Natural killer cell treated with Interleukin-12 subunit alpha and Interleukin-12 subunit beta and Interleukin-15 and Interleukin-18, amount 100 ng/mL, for 72 hours (primary cell): ENCODE measurements at places on chromosomes 1 and 21. TPM values are rescaled to one million over a fixed set of nuclear protein-coding genes. Genes with fewer than 3 reads are reported as not detected.

Gene NMNAT2
- total RNA-seq: not detected

- H3K4me1 ChIP-seq: no peaks in the 10 kb centered on the region
- H3K4me3 ChIP-seq: no peak overlapping the region
- no peaks in the 10 kb centered on the region for H3K27me3 ChIP-seq
- no peak overlapping the region for H3K27ac ChIP-seq
- DNase-seq: no peak
- H3K36me3 ChIP-seq: no peaks in the 10 kb centered on the region
Measured at GRCh38 chr1:195715652-195716051, 892.6 kb downstream of the KCNT2 start.

DNA sequence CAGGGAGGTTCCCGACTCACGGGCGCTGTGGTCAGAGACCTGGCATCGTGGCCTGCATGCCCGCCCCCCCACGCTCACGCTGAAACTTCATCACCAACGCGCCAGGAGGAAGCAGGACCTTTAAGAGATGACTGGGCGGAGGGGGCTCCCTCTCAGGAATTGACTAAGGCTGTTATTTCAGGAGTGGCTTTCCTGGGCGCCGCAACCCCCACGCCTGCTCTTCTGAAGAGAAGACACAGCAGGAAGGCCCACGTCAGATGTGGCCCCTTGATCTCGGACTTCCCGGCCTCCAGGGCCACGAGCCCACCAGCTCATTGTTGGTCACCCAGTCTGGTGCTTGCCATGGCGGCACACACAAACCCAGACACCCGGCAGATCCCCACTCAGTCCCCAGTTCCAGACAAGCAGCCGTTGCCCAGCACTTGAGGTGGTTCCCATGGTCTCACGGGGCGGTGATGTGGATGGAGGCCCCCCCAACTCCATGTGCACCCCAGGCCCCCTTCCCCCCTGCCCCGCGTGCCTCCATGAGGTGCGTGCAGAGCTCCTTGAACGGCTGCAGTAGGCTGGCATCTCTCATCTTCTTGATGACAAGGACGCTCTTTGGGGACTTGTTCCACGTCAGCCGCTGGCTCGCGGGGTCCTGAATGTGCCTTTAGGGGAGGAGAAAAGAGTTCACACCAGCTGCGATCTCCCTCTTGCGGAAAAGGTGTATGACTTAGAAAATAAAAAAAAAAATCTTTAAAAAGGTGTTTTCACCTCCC lies 21.4 kb downstream of the NADK start:
- no peak overlapping the region for H3K4me3 ChIP-seq
- no peak overlapping the region for H3K27ac ChIP-seq
- H3K27me3 ChIP-seq: no peaks in the 10 kb centered on the region
- DNase-seq: no peak
- peaks cover 24% of the 10 kb centered on the region for H3K4me1 ChIP-seq

Gene CACNA1S
- not detected for total RNA-seq

DNA sequence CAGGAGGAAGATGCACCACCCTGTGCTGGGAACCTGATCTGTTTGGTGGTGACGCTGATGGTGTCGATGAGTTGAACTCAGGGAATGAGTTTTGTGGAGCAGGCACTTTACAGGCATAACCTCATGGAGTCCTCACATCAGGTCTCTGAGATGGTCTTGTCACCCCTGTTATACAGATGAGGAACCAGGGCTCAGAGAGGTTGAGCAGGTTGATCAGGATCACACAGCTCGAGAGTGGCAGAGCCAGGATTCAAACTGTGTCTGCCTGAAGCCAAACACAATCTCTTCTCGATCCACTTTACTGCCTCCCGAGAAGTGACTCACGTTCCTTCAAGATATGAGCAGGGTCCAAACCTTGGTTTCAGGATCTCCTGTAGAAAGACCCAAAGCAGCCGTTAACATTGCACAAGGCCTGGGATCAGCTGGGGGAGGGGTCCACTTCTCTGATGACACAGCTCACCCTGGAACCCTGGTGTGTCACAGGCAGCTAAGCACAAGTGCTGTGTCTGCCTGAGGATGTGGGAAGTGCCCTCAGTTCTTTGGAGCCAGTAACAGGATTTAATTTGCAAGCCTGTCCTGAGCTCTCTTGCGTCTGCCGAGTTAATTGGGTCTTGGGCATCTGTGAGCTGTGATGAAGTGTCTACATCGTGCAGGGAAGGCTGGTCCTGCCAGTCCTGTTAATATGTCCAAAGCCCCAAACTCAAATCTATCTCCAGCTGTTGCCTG lies 65.4 kb upstream of the STUM start:
- no peak for DNase-seq
- H3K4me3 ChIP-seq: no peak overlapping the region
- H3K27ac ChIP-seq: no peak overlapping the region
- no peaks in the 10 kb centered on the region for H3K36me3 ChIP-seq

Gene FAM110D
- not detected for total RNA-seq

Gene OR2L3
- total RNA-seq: not detected

Gene CNST
- 37.6 TPM for total RNA-seq

Gene ZYG11A
- total RNA-seq: 0.07 TPM

Gene KIF17
- total RNA-seq: not detected

GRCh38 chr1:27858072-27858948 lies 14.0 kb upstream of the THEMIS2 start:
- H3K36me3 ChIP-seq: no peaks in the 10 kb centered on the region
- DNase-seq: peak; percentile 83
- no peak overlapping the region for H3K27ac ChIP-seq
- no peaks in the 10 kb centered on the region for H3K27me3 ChIP-seq
- no peak overlapping the region for H3K4me3 ChIP-seq
- H3K4me1 ChIP-seq: peaks cover 17% of the 10 kb centered on the region

- H3K27ac ChIP-seq: no peak overlapping the region
- H3K27me3 ChIP-seq: peaks cover 24% of the 10 kb centered on the region
- H3K36me3 ChIP-seq: no peaks in the 10 kb centered on the region
- H3K4me3 ChIP-seq: no peak overlapping the region
Measured at GRCh38 chr1:162136760-162137159, 67.3 kb downstream of the NOS1AP start.

DNA sequence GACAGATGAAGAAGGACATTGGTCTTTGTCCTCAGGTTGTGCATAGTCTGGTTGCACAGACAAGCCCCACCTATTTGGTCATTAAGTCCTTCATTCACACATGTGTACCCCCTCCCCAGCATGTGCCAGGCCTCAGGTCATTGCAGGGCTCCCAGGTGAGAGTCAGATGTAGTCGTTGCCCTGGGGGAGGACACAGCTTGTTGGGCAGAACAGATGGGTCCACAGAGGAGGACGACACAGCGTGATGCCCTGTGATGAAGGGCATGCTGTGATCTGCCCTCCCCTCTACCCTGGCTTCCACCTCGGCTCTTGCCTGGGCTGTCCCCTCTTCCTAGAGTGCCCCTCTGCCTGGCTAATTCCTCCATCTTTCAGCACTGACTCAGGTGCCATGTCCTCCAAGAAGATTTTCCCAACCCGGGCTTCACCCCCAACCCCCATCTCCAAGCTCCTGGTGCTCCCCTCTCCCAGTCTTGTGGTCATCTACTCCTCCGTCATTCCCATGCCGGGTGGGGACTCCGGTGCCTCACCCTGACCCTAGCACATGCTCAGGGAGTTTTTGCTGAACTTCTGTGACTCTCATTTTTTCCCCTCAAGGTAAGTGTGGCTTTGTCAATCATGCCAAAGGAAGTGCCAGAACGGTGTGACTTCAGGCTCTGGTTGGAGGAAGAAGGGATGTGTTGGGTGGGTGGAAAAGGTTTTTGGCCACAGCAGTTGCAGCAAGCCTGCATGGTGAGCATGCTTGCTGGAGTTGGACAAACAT lies 220.5 kb downstream of the FOXD2 start:
- peaks cover 20% of the 10 kb centered on the region for H3K27me3 ChIP-seq
- no peak overlapping the region for H3K4me3 ChIP-seq
- H3K36me3 ChIP-seq: no peaks in the 10 kb centered on the region

Gene SAMD13
- total RNA-seq: not detected
